ENCODE measurements at places on chromosomes 7 and 10.

- no peak for DNase-seq
Observed at GRCh38 chr10:131513901-131514300, 202.4 kb upstream of the TCERG1L start.

DNA sequence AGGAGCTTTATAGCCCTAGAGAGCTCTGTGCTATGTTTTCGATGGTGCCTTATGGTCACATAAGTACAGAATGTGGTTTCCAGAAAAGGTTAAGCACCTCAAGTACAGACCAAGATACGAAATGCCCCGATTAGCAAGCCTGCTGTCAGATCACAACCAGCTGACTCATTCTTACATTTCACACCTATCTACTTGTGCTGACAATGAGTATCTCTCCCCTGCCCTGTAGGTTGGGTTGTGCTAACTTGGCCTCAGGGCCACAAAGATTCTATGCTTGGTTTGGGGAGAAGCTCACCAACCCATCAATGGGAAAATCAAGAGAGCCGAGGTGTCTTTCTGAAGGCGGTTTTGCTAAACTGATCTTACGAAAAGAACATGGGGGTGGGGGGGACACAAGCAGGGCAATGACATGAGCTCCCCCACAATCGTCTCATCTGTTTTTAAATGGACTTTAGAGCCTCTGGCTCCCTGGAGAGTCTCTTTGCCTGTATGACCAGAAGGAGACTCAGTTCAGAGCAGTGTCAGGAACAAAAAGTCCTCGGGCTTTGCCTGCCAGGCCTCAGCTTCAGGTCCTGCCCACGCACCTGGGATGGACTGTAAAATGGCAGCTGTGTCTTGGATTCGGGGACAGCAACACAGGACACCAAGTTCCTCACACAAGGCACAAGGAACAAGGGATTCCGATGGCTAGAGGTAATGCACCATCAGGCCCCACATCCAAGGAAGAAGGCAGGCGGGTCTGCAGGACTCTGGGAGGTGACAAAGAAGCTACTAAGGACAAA is 55.1 kb downstream of the FAM53B start:
- DNase-seq: no peak

DNA sequence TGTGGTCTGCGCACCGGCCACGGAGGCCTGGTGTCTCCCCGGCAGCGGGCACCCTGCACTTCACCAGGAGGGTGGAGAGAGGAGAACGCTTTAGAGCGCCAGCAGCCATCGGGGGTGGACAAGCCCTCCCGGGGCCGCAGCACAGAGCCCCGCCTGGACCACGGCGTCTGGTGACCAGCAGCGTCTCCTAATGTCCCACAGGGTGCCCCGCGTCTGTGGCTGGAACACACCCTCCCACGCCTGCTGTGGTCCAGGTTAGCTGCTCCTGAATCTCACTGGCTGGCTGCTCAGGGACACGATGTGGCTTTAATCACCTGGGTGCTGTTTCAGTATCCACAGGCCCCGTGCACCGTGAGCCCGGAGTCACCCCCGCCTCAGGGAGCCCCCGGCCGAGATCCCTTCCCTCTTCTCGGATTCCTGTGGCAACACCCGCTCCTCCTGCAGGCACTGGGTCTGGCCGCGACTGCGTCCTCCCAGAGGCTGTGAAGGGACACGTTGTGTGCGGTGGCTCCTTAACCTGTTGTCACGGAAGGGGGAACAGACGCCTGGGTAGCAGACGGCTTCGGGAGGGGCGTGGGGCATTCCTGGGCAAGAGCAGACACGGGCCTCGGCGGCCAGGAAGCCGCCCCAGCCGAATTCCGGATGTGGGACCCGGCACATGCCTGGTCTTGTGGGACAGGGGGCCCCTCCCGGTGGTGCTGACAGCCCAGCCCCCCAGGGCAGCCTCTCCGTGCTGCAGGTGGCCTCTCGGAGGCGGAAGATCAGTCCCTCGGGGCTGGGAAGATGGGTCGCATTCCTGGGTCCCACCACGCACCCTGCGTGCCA is 78.9 kb downstream of the FOXL3 start:
- no peak for DNase-seq

GRCh38 chr7:65463184-65463583 is 89.5 kb downstream of the ZNF92 start:
- DNase-seq: no peak

DNA sequence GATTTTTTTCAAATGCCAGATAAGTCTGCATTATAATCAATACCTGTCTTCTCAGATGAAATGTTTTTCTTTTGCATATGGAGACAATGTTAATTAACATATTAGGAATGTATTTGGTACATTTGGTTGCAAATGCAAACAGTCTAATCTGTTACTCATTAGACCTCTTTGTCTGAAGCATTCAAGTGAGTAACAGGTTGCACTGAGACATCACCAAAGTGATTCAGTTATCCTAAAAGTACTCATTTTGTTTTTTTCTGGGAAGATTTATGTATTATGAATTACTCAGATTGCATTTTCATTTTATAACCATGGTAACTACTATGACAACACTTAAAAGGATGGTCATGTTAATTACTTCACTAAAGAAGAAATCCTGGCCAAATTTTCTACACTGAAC is 513.6 kb downstream of the HTR7 start:
- no peak for DNase-seq

- DNase-seq: no peak
Observed at GRCh38 chr10:35208536-35208935, 81.9 kb downstream of the CREM start.

GRCh38 chr7:102009628-102010027 is 192.2 kb downstream of the CUX1 start:
- DNase-seq: no peak

- no peak for DNase-seq
Observed at GRCh38 chr7:64642046-64642445, 23.9 kb upstream of the ZNF107 start.

DNA sequence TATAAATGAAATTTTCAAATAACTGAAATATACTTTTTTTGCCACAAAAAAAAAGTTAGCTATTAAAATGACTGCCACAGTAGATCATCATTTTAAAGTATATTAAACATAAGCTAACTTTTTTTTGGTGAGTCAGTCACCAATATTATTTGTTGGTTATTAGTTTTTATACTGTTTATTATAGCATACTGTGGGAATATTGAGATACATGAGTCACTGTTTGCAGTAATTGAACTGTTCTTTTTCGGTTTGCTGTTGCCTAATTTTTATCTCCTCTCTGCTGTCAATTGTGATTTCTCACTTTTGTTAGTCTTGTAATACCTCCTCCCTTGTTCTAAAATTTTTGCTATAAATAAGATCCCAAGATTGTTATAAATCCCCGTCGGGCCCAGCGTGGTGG is 45.7 kb downstream of the BTAF1 start:
- no peak for DNase-seq

- no peak for DNase-seq
Observed at GRCh38 chr10:71392292-71392691, 4.4 kb upstream of the CDH23 start.

- DNase-seq: no peak
Observed at GRCh38 chr7:53131697-53132096, 96.3 kb downstream of the POM121L12 start.

- no peak for DNase-seq
Observed at GRCh38 chr7:78134256-78134655, 335.7 kb downstream of the PHTF2 start.

GRCh38 chr10:22495396-22495795 is 150.1 kb downstream of the SPAG6 start:
- DNase-seq: no peak

DNA sequence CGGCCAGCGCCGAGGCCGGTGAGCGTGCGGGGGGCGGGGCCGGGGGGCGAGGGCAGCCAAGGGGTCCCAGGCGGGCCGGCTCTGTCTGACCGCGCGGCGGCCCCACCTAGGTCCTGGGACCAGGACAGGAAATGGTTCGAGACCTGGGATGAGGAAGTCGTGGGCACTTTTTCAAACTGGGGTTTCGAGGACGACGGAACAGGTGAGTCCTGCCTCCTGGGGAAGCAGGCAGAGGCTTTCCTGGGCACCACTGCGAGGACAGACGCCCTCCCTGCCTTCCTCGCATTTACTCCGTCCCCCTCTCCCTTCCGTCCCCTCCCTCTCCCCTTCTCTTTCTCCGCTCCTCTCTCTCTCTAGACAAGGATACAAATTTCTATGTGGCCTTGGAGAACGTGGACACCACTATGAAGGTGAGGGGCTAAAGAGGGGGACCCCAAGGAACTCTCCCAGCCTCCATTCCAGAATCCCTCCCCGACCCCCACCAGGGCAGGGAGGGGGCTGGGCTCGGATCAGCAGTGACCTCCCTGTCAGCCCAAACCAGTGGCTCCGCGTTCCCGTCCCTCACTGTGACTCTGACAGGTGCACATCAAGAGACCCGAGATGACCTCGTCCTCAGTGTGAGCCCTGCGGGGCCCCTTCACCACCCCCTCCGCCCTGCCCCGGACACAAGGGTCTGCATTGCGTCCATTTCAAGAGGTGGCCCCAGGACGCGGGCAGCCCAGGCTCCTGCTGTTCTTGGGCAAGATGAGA is 2.6 kb upstream of the MUC12 start:
- no peak for DNase-seq

DNA sequence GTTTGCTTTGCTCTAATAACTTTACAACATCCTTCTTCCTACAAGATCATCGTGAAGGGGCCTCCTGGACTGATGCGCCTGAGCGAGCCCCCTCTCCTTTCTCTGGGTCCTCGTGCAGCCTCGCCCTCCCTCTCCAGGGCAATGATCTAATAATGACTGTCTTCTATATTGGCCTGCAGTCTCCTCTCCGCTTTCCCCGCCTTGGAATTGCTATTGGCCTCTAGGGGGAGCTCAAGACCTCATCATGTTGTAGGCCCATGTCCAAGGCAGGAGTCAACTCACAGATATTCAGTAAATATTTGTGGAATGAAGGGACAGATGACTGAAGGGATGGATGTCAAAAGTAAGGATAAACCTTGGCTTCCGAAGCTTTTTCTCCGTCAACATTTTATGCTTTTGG is 1180.3 kb downstream of the TYW1 start:
- no peak for DNase-seq

DNA sequence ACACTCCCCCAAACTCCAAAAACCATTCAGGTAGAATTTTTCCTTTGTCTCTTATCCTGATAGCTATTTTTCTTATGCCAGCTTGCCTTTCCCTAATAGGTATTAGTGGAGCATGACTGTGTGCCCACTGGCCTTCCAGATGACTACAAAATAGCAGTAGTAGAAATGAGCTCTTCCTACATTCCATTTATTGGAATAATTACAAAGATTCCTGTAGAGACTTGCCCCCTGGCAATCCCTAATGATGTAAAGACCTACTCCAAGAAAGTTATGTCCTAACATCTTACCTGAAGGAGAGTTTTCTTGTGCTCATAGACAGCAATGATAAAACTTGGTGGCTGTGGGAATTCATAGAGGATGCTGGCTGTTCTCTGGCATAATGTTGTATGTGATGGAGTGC is 501.8 kb downstream of the GATA3 start:
- no peak for DNase-seq

DNA sequence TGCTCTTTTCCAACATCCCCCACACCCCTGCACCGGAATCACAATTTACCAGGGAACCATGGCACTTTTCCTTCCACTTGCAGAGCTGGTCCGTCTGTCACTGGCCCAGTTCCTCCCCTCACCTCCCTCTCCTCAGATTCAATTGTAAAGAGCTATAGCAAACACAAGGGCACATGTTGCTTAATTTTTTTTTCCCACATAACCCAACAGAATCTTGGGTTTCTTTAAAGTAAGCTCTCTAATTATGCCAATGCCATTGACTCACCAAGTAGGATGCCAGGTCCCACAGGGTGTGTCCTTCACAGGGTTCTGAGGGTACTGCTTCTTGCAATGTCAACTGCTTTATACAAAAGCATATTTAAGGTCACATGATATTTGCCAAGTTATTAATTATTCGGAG is 262.2 kb downstream of the AUTS2 start:
- no peak for DNase-seq

GRCh38 chr10:69730251-69731156 is 71.2 kb upstream of the COL13A1 start:
- no peak for DNase-seq

GRCh38 chr10:116815641-116816415 is 33.5 kb upstream of the ENO4 start:
- DNase-seq: no peak

- no peak for DNase-seq
Observed at GRCh38 chr10:91284486-91285090, 64.1 kb downstream of the PCGF5 start.

DNA sequence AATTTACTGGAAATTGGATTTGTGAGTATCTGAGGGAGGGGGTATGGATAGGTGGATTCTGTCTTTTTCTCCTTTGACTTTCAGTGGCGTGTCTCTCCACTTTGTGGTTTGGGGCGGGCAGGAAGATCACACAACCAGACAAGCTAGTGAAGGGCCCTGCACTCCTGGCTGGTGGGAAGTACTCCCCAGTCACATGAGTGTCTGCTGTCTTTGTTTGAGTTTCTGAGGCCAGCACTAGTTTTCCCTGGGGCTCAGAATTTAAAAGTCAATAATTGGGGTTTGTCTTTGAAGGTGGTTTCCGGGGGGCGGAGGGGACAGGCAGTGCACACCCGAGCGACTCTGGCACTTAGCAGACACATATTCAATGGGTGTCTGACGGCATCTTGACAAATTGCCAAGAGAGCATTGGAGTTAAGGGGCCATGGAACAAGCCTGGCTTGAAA is 120.1 kb downstream of the WDFY4 start:
- DNase-seq: no peak

GRCh38 chr10:63470928-63471327 is 5.2 kb upstream of the JMJD1C start:
- DNase-seq: no peak

- no peak for DNase-seq
Observed at GRCh38 chr7:77866786-77867536, 68.4 kb downstream of the PHTF2 start.

DNA sequence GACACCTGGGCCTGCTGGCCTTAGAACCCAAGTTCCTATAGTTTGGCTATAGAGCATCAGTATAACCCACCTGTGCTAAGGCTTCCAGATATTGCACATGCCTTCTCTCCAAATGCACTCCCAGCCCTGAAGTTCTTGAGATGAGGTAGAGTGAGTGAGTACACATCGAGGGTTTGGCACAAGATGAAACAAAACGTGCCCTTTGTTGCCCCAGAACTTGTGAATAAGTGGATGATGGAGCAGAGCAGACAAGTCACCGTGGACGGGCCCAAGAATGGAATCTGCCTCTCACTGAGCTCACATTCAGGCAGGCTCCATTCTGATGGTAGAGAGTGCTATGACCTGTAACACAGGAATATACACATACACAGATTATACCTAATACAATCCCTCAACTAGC is 73.0 kb upstream of the STK17A start:
- no peak for DNase-seq

DNA sequence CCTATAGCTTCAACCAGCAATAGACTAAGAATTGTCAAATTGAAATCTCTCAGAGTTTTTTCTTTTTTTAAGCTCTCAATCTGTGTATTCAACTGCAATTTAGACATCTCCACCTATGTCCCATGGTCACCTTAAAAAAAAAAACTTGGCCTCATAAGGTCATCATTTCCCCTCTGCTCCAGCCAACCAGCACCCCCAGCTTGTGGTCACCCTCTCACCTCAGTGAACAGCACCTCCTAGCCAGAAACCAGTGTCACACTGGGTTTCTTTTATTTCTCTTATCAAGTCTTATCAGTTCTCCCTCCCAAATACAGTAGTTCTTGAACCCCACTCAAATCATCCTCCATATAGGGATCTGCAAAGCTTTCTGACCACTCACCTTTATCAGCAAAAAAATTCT is 4.0 kb downstream of the ITGB1 start:
- no peak for DNase-seq

GRCh38 chr10:82319562-82319961 is 444.6 kb downstream of the NRG3 start:
- no peak for DNase-seq

- DNase-seq: no peak
Observed at GRCh38 chr10:84537447-84537931, 209.1 kb downstream of the CCSER2 start.

- DNase-seq: no peak
Observed at GRCh38 chr7:23894892-23895569, 185.0 kb downstream of the STK31 start.

All from stimulated activated CD8-positive, alpha-beta memory T cell treated with anti-CD3 and anti-CD28 coated beads, Interleukin-15, amount 100 ng/mL, for 24 hours (primary cell).